Fibroblast of lung (primary cell): ENCODE measurements at places on chromosomes 16 and 17. TPM values are rescaled to one million over a fixed set of nuclear protein-coding genes. Genes with fewer than 3 reads are reported as not detected.

Gene MYL4
- not detected in 2 replicates for total RNA-seq

- no peak for DNase-seq
Observed at GRCh38 chr17:79706931-79707850, 23.6 kb upstream of the ENPP7 start.

DNA sequence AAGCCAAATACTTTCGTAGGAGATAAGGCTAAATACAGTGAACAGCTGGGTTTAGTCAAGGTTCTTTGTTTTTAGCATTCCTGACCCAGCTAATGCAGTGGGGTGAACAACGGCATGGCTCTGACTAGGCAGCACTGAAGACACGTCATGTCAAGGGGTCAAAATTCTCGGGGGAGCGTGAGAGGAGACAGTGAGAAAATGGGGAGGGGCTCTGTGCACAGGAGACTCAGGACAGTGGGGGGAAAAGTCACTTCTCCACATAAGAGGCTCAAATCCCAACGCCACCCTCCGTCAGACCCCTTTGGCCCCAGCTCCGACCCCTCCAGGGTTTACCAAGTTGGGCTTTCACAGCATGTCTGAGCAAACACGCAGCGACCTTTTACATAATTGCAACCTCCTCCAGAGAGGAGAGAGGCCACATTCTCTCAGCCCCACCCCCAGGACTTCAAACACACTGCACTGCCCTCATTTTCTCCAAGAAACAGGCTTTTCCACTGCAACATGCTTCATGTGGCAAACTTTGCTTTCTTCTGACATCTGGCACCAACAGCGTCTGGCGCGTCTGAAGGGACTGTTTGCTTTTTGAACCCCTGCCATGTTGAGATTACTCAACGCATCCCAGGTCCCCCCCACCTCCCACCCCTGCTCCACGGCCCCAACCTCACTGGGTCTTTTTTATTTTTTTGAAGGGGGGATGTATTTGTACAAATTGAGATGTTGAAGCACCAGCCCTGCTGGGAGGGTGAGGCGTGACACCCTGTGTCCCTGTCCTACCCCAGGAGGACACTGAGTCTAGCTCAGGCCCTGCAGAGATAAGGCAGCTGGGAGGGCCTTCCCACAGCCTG, 30.0 kb downstream of the AXIN2 start:
- DNase-seq: peak; percentile 82

DNA sequence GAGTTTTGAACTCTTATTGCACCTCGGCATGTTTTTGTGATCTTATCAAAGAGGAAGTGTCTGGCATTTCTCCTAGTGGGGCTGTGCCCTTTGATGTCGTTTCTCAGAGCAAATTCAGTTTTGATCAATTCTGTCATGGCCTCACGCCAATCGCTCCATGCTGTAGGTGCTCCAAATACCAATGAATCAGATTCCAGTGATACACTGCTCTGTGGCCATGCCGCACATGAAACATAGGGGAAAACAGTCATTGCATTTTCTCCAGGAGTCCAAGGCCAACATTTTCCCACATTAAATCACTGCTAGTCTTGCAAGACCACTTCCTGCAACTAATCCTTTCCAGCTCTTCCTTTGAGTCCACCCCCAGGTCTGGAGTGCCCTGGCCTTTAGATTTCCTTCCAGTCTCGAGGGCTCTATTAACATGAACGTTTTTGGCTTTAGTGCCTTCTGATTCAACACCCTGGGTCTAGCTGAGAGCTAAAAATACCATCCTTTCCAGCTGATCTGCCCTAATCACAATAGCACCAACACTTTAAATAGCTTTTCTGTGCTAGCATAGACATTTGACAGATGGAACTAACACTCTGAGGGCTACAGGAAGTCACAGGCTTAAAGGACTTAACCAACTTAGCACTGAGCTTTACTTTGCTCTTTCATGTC, 18.2 kb upstream of the RASL10B start:
- peak; percentile 99 for DNase-seq

DNA sequence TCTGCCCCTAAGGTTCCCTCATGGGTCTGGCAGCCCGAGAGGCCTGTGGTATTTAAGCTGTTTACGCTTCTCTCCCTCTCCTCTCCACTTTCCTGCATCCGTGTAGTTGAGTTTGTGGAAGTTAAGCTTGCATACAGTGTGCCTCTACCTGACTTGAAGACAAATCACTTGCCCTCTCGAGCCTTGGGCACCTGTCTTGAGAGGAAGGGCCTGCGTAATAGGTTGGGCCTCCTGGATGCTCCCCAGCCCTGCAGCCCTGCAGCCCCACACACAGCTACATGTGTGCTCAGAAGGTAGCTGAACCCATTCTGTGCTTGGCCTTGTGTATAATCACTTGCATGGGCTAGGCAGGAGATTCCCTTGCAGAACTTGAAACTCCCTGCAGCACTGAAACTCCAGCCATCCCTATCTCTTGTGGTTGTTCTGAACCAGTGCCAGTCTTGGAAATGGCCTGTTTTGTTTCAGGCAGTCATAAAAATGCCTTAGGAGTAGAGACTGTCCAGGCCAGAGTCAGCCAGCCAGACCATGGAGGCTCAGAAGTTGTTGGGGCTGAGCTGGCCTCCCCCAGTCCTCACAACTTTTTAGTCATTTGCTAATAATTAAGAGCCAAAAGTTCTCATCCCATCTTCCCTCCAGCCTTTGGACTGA, 134.6 kb downstream of the CLEC16A start:
- DNase-seq: peak; percentile 92

GRCh38 chr17:81315129-81315884, 20.2 kb upstream of the SLC38A10 start:
- no peak for DNase-seq

DNA sequence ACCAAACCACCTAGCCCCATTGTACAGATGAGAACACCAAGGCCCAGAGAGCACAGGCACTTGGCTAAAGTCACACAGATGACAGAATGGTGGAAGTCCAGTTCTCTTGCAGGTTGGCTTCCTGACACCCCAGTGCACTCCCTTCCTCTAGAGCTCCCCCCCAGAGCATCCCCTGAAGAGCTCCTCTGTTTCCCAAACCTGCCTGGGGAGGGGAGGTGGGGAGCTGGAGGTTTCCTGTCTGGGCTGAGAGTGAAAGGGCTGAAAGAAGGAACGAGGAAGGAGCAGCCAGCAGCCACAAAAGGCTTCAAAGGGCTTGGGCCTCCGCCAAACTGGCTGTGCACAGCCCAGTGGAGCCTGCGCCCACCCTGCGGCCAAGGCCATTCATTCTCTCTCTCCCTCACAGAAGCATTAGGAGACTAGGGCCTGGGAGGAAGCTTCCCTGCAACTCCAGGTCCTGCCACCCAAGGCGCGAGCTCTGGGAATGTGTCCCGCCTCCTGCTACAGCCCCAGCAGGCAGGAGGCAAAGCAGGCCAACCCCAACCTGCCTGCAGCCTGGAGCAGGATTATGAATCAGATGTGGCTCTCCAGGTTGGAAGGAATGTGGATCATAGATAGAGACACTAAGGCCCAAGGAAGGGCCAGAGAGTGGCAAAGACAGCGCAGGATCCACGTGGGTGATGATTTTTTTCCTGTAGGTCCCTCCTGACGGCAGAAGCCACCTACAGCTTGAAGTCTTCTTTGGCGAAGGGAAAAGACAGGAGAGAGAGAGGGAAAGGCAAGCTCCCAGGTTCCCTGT, 913 bp downstream of the SLC13A5 start:
- DNase-seq: no peak

DNA sequence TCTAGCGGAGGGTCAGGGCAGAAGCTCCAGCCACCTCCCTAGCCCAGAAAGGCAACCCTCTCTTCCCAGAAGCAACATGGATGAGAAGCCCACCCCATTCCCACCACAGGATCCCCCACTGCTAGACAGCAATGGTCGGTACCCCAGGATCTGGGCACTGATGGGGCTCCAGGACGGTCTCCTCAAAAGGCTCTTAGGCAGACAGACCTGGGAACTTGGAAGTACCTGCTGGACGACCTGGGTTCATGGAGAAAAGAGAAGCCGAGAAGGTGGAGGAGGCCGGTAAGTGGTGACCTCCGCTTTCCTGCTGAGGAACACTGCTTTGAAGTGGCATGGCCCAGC, 96.6 kb downstream of the TBC1D16 start:
- DNase-seq: no peak
